ENCODE measurements at places on chromosomes 11 and 22. TPM values are rescaled to one million over a fixed set of nuclear protein-coding genes. Genes with fewer than 3 reads are reported as not detected.
A peak's percentile ranks its signal among the peaks of the same experiment; 100 is the strongest.

DNA sequence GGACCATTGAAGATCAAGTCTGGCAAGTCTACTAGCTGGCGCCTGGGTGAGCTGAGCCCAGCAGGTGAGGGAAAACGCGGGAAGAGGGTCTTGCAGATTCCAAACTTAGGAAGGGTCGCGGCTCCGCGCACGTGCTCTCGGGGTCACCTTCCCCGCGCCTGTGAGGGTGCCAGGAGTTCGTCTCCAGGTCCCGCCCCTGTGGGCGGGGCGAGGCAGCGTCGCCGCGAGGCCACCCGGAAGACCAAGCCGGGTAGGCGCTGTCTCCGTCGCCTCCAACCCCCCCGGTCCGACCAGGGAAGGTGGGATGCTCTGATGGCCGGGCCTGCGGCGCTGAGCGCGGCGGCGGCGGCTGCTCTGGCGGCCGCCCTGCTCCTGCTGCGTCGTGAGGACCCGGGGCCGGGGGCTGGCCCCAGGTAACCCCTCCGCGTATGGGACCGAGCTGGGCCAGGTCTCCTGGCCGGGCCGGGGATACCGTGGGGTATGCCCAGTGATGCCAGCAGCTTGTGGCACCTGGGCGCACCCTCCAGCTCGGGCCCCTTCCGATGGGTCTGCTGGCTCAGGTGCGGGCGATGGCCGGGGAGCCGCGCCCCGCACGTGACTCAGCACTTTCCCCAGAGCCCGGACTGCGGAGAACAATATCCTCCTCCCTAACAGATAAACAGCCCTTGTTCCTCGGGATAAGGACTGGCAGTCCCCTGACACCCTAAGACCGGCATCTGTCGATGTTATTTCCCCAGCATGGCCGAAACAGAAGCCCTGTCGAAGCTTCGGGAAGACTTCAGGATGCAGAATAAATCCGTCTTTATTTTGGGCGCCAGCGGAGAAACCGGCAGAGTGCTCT is at the start of gene HTATIP2:
TSS of gene HTATIP2 (plus strand) at position 215 of the 841 bp plus-strand sequence. CDS start at position 739, 524 bp downstream.
- peak; percentile 71 for DNase-seq
- peaks cover 32% of the 10 kb centered on the region for H3K4me1 ChIP-seq
- peak within 1 kb of the TSS; percentile 75 for H3K4me3 ChIP-seq
- H3K36me3 ChIP-seq = no peaks in the 10 kb centered on the region
- peak within 1 kb of the TSS; percentile 93 for H3K27ac ChIP-seq

- DNase-seq = peak; percentile 62
- H3K36me3 ChIP-seq = no peaks in the 10 kb centered on the region
- no peaks in the 10 kb centered on the region for H3K27me3 ChIP-seq
- peaks cover 18% of the 10 kb centered on the region for H3K4me1 ChIP-seq
Measured at GRCh38 chr11:34481307-34481706, 32.3 kb downstream of the ELF5 start.

DNA sequence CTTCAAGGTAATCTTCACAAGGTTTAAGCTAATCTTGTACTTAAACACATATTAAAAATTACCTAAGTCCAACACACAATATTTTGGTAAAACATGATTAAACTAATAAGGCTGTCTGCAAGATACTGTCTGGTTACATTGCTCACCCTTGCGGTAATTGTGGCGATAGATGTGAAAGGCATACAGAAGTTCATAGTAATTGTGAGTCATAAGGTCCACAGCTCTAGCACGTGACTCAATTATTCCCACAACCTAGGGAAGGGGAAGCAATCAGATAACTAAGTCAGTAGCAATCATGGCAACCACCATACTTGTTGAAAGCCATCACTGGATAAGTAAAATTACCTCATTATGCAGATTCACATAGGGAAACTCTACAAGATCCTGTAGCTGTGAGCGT is 30.5 kb upstream of the FNBP4 start:
- no peaks in the 10 kb centered on the region for H3K4me1 ChIP-seq
- H3K27ac ChIP-seq = no peak overlapping the region
- peaks cover 94% of the 10 kb centered on the region for H3K36me3 ChIP-seq
- no peaks in the 10 kb centered on the region for H3K27me3 ChIP-seq

GRCh38 chr22:27614006-27614649 is 187.4 kb downstream of the MN1 start:
- H3K4me3 ChIP-seq = no peak overlapping the region
- DNase-seq = no peak
- H3K27me3 ChIP-seq = no peaks in the 10 kb centered on the region
- H3K36me3 ChIP-seq = no peaks in the 10 kb centered on the region
- H3K27ac ChIP-seq = no peak overlapping the region
- H3K4me1 ChIP-seq = no peaks in the 10 kb centered on the region

GRCh38 chr22:23698673-23699235 is 7.9 kb downstream of the RGL4 start:
- no peak overlapping the region for H3K27ac ChIP-seq
- no peak overlapping the region for H3K4me3 ChIP-seq
- no peaks in the 10 kb centered on the region for H3K27me3 ChIP-seq
- no peaks in the 10 kb centered on the region for H3K4me1 ChIP-seq
- H3K36me3 ChIP-seq = peaks cover 43% of the 10 kb centered on the region

- peaks cover 33% of the 10 kb centered on the region for H3K36me3 ChIP-seq
- H3K4me3 ChIP-seq = no peak overlapping the region
- no peak overlapping the region for H3K27ac ChIP-seq
- peaks cover 24% of the 10 kb centered on the region for H3K4me1 ChIP-seq
Measured at GRCh38 chr11:3052567-3052966, 4.7 kb downstream of the CARS1 start.

DNA sequence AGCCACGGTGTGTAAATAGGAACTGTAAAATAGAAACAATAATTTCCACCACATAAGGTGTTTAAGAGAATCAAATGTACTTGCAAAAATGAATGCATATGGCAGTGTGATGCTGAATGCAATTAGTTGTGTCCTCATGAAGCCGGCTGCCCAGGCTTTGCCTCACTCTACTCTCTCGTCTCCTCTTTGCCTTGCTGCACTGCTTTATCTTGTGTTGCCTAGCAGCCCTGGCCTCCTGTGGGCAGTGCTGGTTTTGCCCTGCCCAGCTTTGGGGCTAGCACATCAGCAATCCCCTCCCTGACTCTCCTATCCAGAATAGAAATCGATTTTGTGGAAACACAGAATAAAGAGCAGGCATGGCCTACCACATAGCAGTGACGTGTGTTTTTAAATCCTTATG is 30.0 kb downstream of the LRRC32 start:
- no peak overlapping the region for H3K27ac ChIP-seq
- no peak overlapping the region for H3K4me3 ChIP-seq
- no peak for DNase-seq
- no peaks in the 10 kb centered on the region for H3K36me3 ChIP-seq
- peaks cover 72% of the 10 kb centered on the region for H3K27me3 ChIP-seq

DNA sequence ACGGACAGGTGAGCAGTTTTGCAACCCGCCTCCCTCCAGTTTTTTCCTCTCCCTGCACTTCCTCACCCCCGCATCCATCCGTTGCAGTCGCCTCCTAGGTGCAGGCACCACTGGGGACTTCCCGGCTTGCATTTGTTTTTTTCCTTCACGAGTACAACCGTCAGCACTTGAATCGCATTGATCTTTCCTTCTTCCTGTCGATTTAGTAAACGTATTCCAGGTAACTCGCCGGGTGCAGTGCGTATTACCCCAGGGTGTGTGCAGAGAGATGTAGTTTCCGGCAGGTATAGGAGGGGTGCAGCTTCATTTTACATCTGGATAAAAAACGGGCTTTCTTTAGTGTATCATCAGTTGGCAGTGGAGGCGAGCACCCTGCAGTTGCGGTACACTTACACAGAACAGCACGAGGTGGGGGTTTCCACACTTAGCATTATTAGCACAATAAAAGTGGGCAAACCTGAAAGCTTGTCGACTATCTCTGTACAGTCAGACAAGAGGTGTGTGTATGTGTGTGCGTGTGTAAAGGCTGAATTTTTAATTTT is at the start of gene SORL1-AS1:
TSS of gene SORL1-AS1 (minus strand) at position 359 of the 542 bp plus-strand sequence.
- no peak within 1 kb of the TSS for H3K27ac ChIP-seq
- no peak for DNase-seq
- H3K27me3 ChIP-seq = no peaks in the 10 kb centered on the region
- peaks cover 7% of the 10 kb centered on the region for H3K4me1 ChIP-seq
- H3K4me3 ChIP-seq = peak within 1 kb of the TSS; percentile 84

The TENM4 gene
- 5.0 TPM for total RNA-seq

The MS4A14 gene
- total RNA-seq = not detected

The OR8H3 gene
- total RNA-seq = not detected

The NRIP3 gene
- 0.37 TPM for total RNA-seq

The FGF3 gene
- not detected for total RNA-seq

The POTEH gene
- total RNA-seq = not detected

Measured in MCF 10A (cell line).